Activated CD4-positive, alpha-beta T cell treated with anti-CD3 and anti-CD28 coated beads, Interleukin-2, Interleukin-4, amounts not matched to agents 100 ng/mL and 50 ng/mL, durations not matched to agents 16 hours and 8 hours (primary cell): ENCODE measurements at places on chromosomes 6 and 20.

DNA sequence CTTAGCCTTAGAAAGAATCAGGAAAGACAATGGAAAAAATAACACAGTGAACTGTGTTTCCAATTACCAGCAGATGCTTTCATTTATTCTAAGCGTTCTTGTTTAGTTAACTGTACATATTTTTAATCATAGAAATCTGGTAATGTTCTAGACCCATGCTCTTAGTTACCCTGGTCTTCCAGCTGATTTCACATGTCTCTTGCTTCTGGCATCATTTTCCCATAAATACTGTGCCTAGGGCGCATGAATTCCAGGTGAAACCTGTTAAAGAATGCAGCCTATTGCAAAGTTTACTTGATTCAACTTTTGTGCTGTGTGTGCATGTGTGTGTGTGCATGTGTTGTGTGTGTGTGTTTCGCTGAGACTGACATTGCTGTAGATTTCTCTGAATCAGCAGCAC lies 178.6 kb downstream of the PDE7B start:
- DNase-seq, result no peak

GRCh38 chr6:2706558-2706957 lies 44.2 kb downstream of the MYLK4 start:
- no peak for DNase-seq

- DNase-seq, result no peak
Observed at GRCh38 chr6:19052219-19052618, 665.1 kb downstream of the RNF144B start.

DNA sequence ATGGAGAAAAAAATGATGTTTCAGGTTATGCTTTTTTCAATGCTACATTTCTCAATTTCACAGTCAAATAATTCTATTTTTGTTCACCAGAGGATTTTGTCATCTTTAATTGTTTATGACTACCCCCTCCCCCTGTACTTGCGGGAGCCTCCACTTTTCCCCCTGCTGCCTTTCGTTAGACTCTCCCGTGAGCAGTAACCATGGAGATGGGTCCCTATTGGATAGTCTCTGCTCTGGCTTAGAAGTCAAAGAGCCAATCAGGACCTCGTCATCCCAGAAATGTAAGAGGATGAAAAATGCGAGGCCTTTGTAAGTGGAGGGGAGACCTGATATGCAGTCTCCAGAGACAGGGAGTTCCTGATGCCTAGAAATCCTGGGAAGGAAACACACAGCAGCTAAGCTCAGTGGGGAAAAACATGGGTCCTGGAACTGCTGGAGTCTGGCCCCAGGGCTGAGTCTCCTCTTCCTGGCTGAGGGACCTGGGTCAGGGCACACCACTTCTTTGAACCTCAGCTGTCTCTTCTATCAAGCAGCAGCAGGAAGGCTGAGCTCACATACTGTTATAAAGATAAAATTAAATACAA lies 298.7 kb downstream of the TSHZ2 start:
- DNase-seq, result no peak

DNA sequence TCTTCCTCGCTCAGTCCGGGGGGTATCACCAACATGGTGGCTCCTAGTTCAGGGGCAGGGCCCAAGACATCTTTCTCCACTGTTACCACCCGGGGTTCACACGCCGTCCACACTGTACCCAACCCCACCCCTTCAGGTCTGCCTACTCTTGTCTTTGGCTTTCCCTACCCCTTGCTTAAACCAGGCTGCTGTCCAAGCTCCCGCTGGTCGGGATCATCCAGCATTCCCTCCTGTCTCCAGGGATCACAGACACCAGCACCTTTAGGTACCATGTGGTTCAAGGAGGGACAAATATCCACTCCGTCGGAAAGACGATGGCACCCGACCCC lies 395 bp downstream of the NELFE start:
- DNase-seq, result no peak

DNA sequence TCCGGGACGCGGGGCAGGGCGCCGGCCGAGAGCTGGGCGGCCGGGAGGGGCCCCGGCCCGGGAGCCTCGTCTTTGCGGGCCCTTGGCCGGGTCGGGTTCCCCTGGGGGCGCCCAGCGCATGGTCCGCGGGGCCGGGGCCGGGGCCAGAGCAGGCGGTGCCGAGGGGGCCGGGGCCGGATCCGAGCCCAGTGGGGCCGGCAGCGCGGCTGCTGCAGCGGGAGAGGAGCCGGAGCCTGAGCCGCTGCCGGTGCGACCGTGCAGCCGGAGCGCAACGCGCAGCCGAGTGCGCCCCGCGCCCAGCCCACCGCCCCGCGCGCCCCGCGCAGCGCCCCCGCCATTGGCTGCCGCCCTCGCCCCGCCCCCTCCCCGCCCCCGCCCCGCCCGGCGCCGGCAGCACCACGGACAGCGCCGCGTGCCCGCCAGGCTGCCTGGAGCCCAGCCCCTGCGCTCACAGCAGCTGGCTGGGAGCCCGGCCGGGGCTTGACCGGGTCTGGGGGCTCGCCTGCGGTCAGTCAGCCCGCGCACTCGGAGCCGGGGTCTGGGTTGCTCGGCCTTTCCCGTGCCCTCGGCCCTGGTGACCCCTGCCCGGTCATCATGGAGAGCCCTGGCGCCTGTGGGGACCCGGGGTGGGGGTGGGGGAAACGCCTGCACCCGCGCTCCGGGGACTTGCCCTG lies at the start of gene HRH3:
Gene HRH3, minus strand, starts transcription at position 287 of the 674 bp plus-strand sequence. CDS start 308 bp downstream, outside the sequence.
- peak; percentile 22 for DNase-seq

DNA sequence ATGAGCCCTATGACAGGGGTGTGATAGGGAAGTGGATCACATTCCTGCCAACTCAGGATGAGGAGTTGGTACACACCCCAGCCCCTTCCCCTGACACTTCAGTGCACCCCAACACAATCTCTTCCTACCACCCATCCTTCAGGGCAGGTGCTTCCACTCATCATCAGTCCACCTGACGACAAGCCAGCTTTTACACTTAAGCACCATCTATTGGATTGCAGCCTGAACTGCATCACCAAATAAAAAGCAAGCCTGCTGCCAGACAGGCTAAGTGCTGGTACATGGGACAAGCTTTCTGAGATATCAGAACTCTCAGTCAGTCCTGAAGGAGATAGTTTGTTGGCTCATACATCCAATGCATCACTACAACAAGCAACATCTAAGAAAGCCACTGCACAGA lies 69.0 kb upstream of the TMEM200A start:
- DNase-seq, result no peak

DNA sequence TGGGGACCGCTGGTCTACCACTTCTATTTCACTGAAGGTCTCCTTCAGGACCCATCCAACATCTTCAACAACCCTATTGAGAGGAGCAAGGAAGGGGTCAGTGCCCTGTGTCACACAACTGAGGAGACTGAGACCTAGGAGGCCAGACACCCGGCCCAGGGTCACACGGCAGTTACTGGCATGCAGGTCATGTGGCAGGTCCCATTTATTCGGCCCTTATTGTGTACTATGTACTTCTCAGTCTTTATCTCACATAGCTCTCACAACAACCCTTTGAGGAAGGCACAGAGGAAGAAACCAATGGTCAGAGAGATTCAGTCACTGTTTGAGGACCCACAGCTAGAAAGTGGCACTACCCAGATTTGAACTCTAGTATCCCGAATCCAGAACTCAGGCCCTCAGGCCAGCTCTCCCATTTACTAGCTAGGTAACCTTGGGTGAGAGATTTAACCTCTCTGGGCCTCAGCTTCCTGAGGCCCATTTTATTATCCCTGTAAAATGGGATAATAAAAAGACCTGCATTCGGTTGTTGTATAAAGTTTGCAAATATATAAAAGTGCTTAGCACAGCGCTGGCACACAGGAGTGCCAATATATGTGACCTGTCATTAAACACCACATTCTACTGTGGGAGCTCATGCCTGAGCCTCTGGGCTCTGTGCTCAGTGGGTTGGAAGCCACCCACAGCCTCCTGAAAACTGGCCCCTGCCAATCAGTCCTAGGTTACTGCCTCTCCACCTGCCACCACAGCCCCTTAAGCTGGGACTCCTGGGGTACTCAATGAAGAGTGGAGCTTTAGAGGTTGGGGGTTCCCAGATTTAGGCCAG lies 15.8 kb downstream of the TFEB start:
- no peak for DNase-seq

- DNase-seq, result no peak
Observed at GRCh38 chr6:24231438-24231977, 105.5 kb downstream of the NRSN1 start.

- DNase-seq, result no peak
Observed at GRCh38 chr6:7142918-7143475, 35.2 kb downstream of the RREB1 start.

DNA sequence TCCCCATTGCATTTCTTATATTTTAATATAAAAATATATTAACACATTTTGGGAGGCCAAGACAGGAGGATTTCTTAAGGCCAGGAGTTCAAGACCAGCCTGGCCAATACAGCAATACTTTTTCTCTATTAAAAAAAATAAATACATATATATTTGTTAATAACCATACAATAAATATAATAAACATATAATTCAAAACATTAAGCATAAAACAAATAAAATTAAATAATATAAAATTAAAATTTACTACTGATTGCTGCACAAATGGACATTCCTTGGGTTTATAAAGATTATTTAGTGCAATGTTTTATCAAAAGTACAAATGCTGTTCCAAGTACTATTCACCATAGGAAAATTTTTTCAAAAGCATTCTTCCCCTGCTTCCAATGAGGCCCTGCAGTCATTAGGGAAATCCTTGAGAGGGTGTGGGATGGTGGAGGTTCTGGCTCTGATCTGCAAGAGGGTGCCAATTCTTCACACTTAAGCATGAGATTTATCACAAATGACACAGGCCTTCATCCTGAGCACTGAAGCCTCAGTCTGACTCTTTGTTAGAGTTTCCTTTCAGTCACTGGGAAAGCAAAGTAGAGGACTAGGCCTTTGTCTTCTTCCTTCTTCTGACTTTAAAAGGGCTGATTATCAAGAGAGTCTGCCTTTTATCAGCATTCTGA lies 596.7 kb downstream of the EPM2A start:
- DNase-seq, result no peak

- peak; percentile 49 for DNase-seq
Observed at GRCh38 chr20:20547221-20547875, 165.1 kb downstream of the RALGAPA2 start.

GRCh38 chr6:170108890-170109587 lies 181.8 kb downstream of the DLL1 start:
- DNase-seq, result no peak

GRCh38 chr6:122187186-122187585 lies 212.3 kb upstream of the HSF2 start:
- no peak for DNase-seq

- DNase-seq, result no peak
Observed at GRCh38 chr6:120557554-120557953, 776.7 kb downstream of the TBC1D32 start.

GRCh38 chr6:159203304-159204005 lies 34.3 kb downstream of the FNDC1 start:
- no peak for DNase-seq

DNA sequence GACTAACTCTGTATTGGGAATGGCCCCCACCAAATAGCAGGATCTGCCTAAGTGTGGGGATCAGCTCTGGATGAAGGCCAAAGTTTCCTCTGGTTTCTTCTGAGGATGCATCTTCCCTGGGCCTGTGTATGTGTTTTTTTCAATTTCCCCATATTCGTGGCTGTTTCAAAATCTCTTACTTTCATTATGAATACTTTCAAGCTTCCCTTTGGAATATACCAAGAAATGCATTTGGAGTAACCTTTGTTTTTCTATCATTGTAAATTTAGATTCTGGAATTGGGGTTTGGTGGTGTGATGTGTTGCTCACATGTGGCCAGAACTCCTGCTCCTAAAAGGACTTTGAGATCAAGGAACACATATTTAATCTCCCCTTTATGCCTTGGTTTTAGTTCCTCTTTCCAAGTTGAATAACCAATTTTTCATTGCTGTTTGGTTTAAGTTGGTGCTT lies 8.4 kb downstream of the ENTPD6 start:
- DNase-seq, result no peak
